CD8-positive, alpha-beta memory T cell (primary cell): ENCODE measurements at places on chromosomes 3 and 15. TPM values are rescaled to one million over a fixed set of nuclear protein-coding genes. Genes with fewer than 3 reads are reported as not detected.

The SCG5 gene
- not detected for polyA plus RNA-seq

The CPA3 gene
- polyA plus RNA-seq = not detected

DNA sequence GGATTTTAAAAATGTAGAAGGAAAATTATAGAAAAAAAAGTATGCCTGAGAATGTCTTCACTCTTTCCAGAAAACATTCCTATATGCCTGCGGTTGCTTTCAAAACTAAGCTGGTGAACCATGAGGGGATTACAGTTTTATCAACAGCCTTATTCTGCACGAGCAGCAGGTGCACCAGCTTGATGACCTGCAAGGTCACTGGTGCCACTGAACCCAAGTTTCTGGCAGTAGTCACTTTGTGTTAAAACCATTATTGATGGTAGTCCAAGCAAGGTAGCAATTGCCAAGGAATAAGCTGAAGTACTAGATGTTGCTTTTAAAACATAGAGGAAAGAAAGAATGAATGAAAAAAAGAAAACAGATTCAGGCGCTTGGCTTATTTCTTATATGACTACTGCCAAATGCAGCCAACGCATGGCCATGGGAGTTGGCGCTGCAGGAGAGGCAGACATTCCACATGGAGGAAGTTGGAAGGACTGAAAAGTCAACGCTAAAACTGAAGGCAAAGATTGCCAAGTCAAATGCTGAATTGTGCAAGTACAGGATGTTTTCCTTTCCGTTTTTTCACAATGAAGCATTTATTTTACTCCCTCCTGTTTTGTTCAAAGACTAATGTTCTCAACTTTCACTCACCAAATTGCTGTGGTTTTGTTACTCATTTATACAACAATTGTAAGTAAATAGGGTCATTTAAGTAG, 601.4 kb downstream of the CADM2 start:
- H3K4me3 ChIP-seq = no peak overlapping the region
- H3K27me3 ChIP-seq = no peaks in the 10 kb centered on the region
- H3K27ac ChIP-seq = no peak overlapping the region
- H3K4me1 ChIP-seq = no peaks in the 10 kb centered on the region

- no peak overlapping the region for H3K27ac ChIP-seq
- H3K27me3 ChIP-seq = no peaks in the 10 kb centered on the region
- no peak overlapping the region for H3K4me3 ChIP-seq
- no peaks in the 10 kb centered on the region for H3K4me1 ChIP-seq
Measured at GRCh38 chr3:127606981-127607595, 8.9 kb downstream of the MCM2 start.

GRCh38 chr3:100125161-100125938, 11.0 kb upstream of the FILIP1L start:
- no peak overlapping the region for H3K27ac ChIP-seq
- no peaks in the 10 kb centered on the region for H3K4me1 ChIP-seq
- no peaks in the 10 kb centered on the region for H3K36me3 ChIP-seq
- no peak for DNase-seq
- no peaks in the 10 kb centered on the region for H3K27me3 ChIP-seq

GRCh38 chr15:55194256-55194655, 2.5 kb downstream of the RSL24D1 start:
- DNase-seq = no peak
- no peaks in the 10 kb centered on the region for H3K27me3 ChIP-seq
- peaks cover 16% of the 10 kb centered on the region for H3K36me3 ChIP-seq
- H3K4me1 ChIP-seq = peaks cover 36% of the 10 kb centered on the region
- H3K27ac ChIP-seq = no peak overlapping the region

- no peak for DNase-seq
- H3K4me3 ChIP-seq = no peak overlapping the region
- no peaks in the 10 kb centered on the region for H3K27me3 ChIP-seq
- no peaks in the 10 kb centered on the region for H3K36me3 ChIP-seq
Measured at GRCh38 chr3:107738486-107739183, 215.9 kb downstream of the BBX start.

DNA sequence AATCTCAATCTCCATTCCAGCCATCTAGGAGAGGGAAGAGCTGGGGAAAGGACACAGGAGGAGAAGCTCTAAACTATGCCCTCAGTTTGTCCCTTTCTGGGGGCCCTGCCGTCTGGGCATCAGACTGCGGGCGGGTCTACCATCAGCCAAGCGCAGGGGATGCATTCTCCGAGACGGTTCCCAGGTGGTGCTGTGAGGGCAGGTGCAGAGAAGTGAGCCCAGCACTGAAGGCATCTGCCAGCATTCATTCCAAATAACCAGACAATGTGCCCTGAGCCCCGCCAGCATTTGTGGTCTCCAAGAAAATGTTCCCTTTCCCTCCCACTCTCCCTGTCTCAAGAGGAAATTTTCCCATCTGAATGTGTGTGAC, 265.7 kb downstream of the XXYLT1 start:
- no peaks in the 10 kb centered on the region for H3K36me3 ChIP-seq
- no peaks in the 10 kb centered on the region for H3K4me1 ChIP-seq
- no peak for DNase-seq
- H3K4me3 ChIP-seq = no peak overlapping the region
- no peaks in the 10 kb centered on the region for H3K27me3 ChIP-seq
